ENCODE measurements at places on chromosomes 4 and X.

- DNase-seq = no peak
Observed at GRCh38 chr4:118032691-118033090, 1.6 kb upstream of the NDST3 start.

- DNase-seq = no peak
Observed at GRCh38 chrX:16114611-16115010, 8.8 kb upstream of the GRPR start.

DNA sequence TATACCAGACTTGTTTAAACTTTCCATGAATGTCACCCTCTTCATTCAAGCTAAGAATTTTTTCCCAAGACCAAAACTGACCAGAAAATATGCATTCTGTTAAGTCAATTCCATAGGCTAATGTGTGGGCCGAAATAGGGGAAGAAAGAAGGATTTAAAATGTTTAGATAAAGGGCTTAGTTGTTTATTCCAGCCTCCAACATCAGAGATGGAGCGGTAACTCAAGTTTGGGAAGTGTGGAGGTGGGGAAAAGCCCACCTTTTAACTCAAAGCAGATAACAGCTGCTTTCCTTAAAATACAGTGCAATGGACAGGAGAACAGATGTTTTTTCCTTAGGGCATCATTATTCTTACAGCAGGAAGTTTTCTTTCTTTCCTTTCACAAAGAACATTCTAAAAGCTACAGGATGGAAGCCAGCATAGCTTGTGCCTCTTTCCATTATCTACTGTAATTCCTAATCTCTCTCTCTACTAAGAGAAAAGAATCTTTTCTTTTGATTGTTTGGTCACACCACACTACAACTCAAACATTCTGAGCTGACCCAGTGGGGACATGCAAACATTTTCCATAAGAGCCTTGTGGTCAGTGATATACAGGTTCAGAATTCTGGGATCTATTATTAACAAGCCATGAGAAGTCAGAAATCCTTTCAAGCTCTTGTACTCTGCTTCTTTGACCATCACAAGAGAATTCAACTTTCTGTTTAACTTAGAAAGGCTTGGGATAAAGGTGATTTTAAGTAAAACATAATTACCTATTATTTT lies 101.6 kb downstream of the PDE5A start:
- DNase-seq = no peak

DNA sequence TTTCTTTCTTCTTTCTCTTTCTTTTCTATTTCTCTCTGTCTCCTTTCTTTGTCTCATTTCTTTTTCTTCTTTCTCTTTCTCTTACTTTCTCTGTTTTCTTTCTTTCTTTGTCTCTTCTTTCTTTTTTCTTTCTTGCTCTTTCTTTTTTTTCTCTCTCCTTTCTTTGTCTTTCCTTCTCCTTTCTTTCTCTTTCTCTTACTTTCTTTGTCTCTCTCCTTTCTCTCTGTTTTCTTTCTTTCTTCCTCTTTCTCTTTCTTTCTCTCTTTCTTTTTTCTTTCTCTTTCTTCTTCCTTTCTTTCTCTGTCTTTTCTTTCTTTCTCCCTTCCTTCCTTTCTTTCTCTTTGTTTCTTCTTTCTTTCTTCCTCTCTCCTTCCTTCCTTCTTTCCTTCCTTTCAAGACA lies 184.8 kb downstream of the CRLF2 start:
- DNase-seq = no peak

GRCh38 chr4:34170946-34171345 lies 2073.4 kb downstream of the ARAP2 start:
- DNase-seq = no peak

DNA sequence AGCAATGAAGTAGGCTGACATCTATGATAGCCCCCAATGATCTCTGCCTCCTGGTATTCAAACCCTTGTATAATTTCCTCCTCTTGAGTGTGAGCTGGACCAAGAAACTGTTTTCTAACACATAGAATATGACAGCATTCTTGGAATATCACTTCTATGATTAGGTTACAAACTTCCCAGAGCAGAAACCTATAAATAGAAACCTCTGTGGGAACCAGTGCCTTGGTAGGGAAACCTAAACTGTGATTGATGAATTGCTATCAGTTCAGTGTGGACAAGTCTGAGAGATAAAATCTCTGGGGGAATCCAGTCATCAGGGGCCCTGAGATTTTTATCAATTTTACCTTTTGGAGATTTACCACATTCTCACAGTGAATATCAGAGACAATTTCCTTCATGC lies 756.5 kb upstream of the AGA start:
- DNase-seq = no peak

DNA sequence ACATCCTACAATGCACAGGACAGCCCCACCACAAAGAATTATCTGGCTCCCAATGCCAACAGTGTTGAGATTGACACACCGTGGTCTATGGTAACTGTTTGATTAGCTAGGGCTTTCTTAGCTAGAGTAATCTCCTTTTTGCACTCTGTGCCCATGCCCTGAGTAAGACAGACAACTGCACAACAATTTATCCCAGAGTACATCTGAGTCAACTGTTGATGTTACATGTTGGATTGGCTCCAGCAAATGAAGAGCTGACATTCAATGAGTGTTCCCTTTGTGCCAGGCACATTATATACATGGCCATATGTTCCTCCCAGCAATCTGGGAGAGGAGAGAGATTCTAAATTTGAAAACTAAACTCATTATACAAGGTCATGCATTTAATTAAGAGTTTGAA lies 3.9 kb upstream of the FAM9C start:
- DNase-seq = no peak

GRCh38 chrX:130415201-130415600 lies 13.4 kb downstream of the RBMX2 start:
- DNase-seq = no peak

GRCh38 chr4:79875344-79875899 lies 197.6 kb downstream of the ANTXR2 start:
- no peak for DNase-seq

- DNase-seq = no peak
Observed at GRCh38 chrX:153706799-153707198, 17.4 kb downstream of the BCAP31 start.

- DNase-seq = no peak
Observed at GRCh38 chr4:57156242-57156990, 46.2 kb upstream of the IGFBP7 start.

- no peak for DNase-seq
Observed at GRCh38 chrX:81527881-81528440, 326.1 kb downstream of the SH3BGRL start.

- DNase-seq = no peak
Observed at GRCh38 chrX:123959281-123960063, 2.0 kb upstream of the STAG2 start.

GRCh38 chr4:100118181-100118580 lies 72.1 kb downstream of the DDIT4L start:
- no peak for DNase-seq

DNA sequence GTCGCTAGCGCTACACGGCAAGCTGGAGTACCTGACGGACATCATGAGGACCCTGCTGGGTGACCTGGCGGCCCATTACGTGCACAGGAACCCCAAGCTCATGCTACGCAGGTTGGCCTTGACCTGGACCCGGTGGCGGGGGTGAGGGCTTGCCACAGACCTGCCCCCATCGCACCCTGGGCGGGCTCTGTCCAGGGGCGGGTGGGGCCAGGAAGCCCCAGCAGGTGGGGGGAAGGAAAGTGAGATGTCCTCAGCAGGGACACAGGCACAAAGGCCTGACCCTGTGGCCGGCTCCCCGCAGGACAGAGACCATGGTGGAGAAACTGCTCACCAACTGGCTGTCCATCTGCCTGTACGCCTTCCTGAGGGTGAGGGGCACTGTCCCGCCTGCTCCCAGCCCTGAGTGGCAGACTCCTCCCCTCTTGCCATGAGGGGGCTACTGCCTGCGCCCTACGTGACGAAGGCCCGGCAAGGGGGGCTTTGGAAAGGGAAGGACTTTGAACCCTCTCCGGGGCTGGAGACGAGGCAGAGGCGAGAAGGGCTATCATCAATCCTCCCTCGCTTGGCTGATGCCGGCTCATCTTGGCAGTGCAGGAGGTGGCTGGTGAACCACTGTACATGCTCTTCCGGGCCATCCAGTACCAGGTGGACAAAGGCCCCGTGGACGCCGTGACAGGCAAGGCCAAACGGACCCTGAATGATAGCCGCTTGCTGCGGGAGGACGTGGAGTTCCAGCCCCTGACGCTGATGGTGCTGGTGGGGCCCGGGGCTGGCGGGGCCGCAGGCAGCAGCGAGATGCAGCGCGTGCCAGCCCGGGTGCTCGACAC lies 5.3 kb upstream of the SRPK3 start:
- no peak for DNase-seq

DNA sequence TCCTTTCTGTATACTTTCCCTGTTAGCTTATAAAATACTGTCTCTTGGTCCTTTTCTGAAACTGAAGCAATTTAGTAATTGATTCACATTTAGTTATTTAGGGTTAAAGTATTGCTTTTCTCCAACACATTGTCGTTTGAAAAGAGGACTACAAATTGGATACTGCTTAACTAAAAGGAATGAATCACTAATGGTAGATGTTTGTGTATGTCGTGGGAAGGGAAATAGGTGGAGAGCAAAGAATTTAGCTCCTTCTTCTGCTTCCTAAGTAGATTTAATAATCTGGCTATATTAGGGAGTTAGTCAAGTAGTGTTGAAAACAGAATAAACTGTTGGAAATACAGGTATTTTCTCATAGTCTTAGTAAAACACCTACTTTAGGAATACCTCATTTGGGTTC lies 27.9 kb downstream of the SLAIN2 start:
- no peak for DNase-seq

DNA sequence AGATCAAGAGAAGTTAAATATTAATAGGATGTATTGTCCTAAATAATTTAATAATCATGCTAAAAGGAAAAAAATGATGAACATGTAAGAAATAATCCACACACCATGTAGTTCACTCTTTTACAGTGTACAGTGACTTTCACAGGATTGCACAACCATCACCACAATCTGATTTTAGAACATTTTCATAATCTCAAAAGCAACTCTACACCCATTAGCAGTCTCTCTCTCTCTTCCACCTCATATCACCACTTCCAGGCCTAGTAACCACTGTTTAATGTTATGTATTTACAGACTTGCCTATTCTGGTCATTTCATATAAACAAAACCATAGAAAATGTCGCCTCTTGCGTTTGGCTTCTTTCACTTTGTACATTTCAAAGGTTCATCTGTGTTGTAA lies 153.4 kb downstream of the FSTL5 start:
- no peak for DNase-seq

DNA sequence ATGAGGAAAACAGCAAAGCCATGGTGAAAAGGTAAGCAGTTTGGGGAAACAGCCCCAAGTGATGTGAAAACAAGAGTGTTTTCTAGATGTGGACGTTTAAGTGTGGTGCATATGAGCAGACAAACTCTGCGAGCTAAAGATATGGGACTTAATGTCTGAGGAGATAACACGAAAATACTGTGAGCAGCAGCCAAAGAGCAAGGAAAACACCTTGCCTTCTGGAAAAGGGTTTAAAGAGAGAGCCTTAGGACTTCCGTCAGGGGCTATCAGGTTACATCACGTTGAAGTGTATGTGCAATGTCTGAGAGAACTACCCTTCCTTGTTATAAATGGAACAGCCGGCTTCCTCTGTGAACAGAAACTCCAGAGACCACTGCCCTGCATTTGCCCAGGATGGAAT lies 54.2 kb downstream of the LEF1 start:
- no peak for DNase-seq

DNA sequence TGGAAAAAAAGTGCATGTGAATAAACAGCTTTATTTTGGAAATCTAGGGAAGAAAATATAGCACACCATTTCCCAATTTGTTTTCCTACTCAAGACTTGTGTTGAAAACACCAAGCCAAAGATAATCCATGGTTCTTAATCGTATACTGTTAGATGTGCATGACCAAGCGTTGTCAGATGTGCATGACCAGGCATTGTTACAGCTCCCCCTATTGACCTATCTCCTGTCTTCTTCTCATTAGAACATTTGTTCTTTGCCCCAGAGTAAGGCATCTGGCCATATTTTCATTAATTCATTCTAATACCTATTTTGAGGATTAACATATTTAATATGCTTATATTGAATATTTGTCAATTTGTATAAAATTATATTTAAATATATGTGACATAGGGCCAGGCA lies 14.4 kb upstream of the VCX start:
- DNase-seq = no peak

DNA sequence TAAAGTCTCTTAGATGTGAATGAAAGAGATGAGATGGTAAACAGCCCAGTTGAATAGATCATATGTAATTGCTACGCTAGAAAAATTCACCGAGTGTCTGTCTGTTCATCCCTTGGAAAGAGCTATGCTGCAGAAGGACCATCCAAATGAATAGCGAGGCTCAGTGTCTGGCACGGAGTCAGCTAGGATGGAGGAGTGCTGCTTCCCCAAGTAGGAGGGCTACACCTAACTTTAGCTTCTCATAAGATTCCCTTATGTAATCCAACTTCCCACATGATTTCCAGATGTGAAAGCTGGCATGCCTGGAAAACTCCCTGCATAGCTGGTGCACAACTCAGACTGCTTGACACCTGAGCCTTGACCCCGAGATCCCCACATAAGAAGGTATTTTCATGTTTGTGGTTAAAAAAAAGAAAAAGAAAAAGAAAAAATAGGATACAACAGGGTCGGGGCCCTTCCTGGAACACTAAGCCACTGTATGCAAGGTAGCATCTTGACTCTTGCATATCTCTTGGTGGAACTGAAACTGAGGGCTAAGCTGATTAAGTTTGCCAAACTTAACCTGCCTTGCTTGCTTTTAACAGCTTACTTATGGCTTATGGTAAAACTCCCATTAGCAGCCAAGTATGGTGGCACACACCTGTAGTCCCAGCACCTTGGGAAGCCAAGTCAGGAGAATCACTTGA lies 82.3 kb downstream of the FREM3 start:
- DNase-seq = no peak

- DNase-seq = no peak
Observed at GRCh38 chrX:120302434-120302833, 8.8 kb downstream of the TMEM255A start.

- DNase-seq = no peak
Observed at GRCh38 chr4:143641361-143641760, 59.1 kb downstream of the FREM3 start.

DNA sequence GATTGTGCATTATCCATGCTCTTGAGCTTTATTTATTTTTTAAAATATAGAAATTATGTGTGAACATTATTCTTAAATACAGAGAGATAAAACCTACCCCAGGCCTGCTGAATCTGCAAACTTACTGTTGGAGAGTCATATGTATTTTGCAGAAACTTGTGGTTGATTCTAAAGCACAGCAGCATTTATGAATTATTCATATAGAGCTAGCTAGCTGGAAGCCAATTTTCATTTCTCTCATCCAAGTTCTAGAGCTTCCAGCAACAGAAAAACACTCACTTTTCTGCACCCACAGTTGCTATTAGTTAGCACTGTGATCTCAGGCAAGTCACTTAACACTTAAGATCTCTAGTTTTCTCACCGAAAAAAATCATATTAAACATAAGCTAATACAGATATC lies 479.5 kb upstream of the FAM47C start:
- DNase-seq = no peak

- no peak for DNase-seq
Observed at GRCh38 chr4:69503558-69503957, 7.9 kb upstream of the UGT2B4 start.

DNA sequence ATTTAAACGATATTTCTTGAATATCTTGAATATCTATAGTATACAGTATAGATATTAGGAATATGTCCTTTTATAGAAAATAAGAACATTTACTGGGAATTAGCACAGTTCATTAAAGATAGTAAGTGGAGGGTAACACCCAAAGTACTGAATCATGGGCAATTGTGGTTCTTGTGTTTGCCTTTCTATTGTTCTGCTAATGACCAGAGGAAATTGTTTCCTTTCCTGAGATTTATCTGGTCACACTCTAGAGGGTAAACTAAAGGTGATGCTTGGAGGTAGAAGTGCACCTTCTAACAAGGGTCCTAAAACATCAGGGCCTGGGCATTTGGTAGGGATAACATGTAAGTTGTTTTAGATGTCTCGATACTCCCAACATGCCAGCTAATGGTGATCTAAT lies 241.3 kb upstream of the SFRP2 start:
- DNase-seq = no peak
